ENCODE measurements at places on chromosomes 5 and 9. TPM values are rescaled to one million over a fixed set of nuclear protein-coding genes. Genes with fewer than 3 reads are reported as not detected.
A peak's percentile ranks its signal among the peaks of the same experiment; 100 is the strongest.

C5orf58 gene
- total RNA-seq, result not detected

DNA sequence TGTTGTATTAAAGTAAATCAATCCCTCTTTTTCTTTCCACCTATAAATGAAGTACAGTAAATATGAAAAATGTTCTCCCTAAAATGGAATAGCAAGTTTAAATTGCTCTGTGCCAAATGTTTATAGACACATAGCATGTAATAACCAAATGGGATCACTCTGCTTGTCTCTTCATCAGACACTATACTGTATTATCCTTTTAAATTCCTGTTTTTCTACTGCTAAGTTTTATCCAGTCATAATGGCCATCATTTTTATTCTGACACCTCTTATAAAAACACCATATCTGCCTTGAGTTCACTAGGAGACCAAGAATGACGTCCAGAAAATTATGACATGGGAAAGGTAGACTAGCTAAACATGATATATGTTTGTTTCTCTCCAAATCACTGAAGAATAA lies 252.8 kb downstream of the CAAP1 start:
- no peak for DNase-seq

GRCh38 chr5:176352116-176352878 lies 9.3 kb downstream of the KIAA1191 start:
- DNase-seq, result no peak

DNA sequence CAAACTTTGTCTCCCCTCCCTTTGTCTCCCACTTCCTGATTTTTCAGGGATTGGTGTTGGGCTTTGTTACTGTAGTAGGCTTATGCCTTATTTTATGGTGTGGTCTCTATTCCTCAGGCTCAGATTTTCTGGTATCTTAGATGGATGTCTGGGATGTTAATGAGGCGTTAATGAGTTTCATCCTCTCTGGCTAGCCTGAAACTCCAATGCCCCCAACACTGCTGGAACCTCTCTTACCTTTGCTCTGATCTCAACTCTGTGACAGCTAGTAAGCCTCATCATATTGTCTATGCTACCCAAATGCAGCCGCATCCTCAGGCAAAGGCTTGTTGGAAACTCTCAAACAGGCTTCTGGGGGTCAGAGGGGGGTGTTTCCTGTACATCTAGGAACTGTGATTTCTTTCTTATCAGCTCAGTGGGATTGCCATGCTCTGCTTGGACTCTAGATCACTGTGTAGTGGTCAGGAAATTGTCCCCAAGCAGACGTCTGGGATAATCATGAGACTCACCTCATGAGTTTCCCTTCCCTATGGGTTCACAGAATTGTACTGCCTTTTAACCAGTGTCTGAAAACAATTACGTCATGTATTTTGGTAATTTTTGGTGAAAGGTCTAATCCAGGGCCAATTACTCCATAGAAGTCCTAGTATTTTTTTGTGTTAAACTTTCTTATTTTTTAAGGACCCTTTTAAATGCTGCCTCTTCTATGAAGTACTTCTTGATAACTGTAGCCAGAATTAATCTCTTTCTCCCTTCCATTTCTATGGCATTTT lies 88.8 kb upstream of the TRPC7 start:
- DNase-seq, result no peak

RMI1 gene
- total RNA-seq, result 6.8 TPM

DNA sequence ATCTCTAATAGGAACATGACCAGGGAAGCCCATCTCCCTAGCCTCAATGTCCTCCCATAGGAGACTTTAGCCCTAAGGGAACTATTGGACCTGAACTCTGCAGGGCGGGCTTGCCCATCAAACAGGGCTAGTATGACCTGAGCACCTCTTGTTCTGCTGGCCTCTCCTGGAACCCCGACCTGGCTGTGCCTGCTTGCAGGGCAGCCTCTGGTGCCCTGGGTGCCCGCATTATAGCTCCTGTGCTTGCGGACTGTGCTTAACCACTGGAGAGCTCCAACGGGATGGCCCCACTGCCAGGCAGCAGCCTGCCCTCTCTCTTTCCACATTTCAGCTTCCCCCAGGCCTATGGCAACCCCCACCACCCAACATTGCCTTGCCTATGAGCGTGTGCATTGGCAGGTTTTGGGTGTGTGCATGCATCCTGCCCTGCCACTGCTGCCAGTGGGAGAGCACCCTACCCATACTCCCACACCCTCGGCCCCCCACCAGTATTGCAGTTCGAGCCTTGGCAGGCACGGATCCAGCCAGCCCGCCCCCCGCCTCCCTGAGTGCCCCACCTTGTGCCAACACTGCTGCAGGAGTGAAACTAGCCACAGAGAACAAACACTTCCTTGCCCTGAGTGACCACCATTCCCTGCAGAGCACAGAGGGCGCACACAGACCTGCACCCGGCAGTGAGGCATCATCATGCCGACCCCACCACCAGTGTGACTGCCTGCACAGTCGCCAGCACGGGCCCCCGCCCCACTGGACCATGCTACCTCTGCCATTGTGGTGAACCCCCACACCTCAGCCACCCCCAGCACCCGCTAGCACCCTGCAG lies 1123.8 kb upstream of the CDH6 start:
- DNase-seq, result no peak

IL31RA gene
- total RNA-seq, result 0.38 TPM

AGXT2 gene
- not detected for total RNA-seq

TRIO gene
- total RNA-seq, result 76.8 TPM

RFK gene
- total RNA-seq, result 50.3 TPM

PAPPA gene
- total RNA-seq, result under 0.01 TPM

GRCh38 chr5:17989036-17989435 lies 354.8 kb downstream of the TAF11L14 start:
- DNase-seq, result no peak

HMCN2 gene
- under 0.01 TPM for total RNA-seq

ABL1 gene
- 21.8 TPM for total RNA-seq

GRCh38 chr5:2196416-2196815 lies 313.7 kb upstream of the IRX4 start:
- DNase-seq, result no peak

ADGRD2 gene
- not detected for total RNA-seq

IL5 gene
- not detected for total RNA-seq

FNIP1 gene
- total RNA-seq, result 33.4 TPM

- peak; percentile 72 for DNase-seq
Observed at GRCh38 chr9:95003689-95004410, 277.4 kb downstream of the AOPEP start.

- DNase-seq, result no peak
Observed at GRCh38 chr5:62603934-62604333, 25.3 kb downstream of the LRRC70 start.

DNA sequence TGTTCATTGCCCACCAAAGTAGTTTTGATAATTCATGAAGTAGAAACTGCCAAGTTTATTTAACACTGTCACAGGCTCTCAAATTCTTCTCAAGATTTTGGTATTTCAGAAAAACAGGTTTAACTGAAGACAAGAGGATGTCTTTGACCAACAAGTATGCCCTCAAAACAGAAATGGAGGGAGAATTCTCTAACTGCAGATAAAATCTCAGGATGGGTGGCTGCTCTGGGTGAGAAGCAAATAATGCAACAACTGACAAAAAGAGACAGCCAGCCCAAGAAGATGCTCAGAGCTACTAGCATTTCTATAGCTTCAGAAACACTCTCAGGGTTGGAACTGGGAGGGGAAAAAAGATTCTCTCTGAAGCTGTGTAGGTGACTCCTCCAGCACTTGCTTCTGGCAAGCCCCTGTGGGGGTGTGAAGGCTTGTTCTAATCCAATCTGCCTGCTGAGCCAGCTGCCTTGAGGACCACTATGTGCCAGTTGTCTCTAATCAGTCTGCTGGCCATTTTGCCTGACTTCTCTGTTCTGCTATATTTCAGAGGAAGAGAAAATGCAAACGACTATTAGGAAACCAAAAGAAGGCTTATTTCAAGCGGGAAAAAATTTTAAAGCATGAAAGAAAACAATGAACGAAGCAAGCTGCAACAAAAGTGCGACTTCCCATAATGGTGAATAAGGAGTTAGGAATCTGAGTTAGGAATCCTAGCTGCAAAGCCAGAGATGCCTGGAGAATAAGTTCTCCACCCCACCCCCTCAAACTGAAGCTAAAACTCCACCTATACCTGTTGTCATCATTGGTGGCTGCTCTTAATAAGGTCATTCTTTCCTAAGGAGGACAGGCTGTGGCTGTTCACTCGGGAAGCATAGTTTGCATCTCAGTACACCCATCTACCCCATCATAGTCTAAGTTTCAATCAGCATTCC lies 147.5 kb downstream of the GNAQ start:
- no peak for DNase-seq

PALM2AKAP2 gene
- total RNA-seq, result under 0.01 TPM

ESM1 gene
- total RNA-seq, result 73.0 TPM

GRCh38 chr5:172891716-172892421 lies 57.8 kb downstream of the ERGIC1 start:
- DNase-seq, result peak; percentile 52

GRCh38 chr5:135318037-135318436 lies 81.0 kb downstream of the MACROH2A1 start:
- DNase-seq, result no peak

DNA sequence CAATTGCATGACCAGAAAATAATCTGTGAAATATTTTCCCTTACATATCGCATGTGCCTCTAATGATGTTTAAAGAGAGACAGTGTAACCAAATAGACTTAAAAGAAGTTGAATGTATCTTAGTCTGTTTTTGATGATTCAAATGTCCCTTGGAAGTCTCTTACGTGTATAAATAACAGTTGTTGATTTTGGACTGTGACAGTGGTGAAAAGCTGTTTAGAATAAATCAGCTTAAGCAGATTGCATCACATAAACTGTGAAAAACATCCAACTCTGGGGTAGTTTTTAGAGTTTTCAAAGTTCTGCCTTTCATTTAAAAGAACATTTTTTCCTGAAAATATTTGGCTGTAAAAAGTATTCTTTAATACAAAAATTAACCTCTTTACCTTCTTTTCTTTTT lies 301.1 kb downstream of the PRR16 start:
- DNase-seq, result no peak

SGCD gene
- 0.64 TPM for total RNA-seq

- peak; percentile 40 for DNase-seq
Observed at GRCh38 chr5:42951293-42951840, 88.8 kb downstream of the ANXA2R start.

DNA sequence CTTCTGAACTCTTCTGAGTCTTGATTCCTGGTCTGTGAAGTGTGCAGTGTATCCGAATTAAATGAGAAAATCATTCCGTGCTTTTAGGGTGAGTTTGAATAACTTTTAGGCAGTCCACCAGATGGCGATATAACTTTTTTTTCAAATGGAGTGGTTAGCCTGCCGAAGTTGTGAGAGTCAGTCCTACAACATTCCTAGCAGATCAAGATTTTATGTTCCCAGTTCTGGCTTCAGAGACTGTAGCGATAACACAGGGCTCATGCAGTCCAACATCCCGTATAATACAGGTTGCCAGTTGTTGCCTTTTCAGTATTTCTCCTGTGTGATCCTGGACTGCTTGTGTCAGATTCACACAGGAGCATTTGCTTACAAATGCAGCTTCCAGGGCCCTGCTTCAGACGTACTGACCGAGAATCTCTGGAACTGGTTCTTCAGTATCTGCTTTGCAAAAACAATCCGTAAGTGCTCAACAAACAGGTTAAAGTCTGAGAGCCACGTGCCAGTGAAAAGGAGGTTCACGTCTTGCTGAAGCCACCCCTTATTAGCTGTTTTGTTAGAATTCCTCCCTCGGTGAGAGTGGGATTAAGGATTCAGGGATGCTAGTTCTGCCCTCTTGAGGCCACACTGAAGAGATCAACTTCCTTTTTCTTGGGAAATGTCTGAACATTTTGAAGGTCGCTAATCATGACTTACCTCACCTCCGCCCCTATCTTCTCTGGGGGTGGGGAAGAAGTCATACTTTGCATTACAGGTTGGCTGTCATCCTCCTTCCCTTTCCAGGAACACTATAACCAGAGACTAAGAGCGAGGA lies 22.8 kb downstream of the SMIM3 start:
- peak; percentile 45 for DNase-seq

DNA sequence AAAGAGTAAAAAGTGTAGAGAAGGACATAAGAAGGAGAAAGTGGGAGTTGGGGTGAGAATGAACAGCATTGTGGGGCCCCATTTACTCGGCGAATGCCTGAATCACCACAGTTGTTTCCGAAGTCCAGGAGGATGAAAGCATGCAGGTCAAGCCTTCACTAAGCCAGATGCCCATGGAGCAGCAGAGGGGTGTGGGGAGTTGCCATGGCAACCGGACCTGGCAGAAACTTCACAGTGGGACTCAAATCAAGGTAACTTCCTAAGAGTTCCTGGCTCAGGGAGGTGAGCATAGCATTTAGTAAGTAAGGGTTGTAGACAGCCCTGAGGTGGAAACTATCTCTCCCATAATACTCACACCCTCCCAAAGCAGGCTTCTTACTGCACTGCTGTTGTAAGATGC lies 357.1 kb downstream of the TRIM32 start:
- DNase-seq, result no peak

KIF20A gene
- total RNA-seq, result 22.4 TPM

DNA sequence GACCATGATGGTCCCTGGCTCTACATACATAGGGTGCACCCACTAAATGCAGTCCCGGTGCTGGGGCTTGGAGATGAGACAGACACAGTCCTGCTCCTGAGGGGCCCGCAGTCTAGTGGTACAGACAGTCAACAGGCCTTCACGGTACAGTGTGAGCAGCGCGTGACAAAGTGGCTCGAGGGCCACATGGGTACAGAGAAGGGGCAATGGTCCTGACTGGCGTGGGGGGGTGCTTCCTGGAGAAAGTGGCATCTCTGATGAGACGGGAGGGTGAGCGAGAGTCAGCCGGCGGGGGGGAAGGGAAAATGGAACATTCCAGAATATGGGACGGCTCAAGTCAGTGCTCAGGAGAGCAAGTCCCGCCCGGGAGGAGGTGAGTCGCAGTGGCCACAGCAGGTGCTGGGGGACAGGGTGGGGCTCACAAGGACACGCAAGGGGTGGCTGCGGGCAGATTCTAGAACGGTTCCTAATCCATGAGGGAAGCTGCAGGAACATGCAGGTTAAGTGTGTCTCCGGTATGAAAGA lies 38.0 kb downstream of the WHRN start:
- no peak for DNase-seq

ALDOB gene
- 0.13 TPM for total RNA-seq

DNA sequence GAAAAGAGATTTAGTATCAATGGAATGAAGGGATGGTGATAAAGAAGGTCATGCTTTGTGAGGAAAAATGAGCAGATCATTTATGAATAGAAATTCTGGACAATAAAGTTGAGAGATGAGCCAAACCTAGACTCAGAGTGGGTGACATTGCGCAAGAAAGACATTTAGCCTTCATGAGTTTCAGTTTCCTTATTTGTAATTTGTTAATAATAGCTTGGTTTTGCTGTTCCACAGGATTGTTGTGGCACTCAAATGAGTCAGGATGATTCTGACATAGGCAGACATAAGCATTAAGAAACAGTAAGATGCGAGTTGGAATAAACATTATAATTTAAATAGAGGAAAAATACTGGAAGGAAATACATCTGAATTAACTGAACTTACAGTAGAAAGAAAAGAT lies 34.8 kb downstream of the ITGA2 start:
- peak; percentile 63 for DNase-seq

TRIP13 gene
- 19.4 TPM for total RNA-seq

CNTFR gene
- not detected for total RNA-seq

NUDCD2 gene
- total RNA-seq, result 4.6 TPM

- no peak for DNase-seq
Observed at GRCh38 chr9:16180546-16180945, 627.7 kb downstream of the CCDC171 start.

GRCh38 chr9:109799792-109800191 lies 19.8 kb downstream of the PALM2AKAP2 start:
- DNase-seq, result no peak

Data from dermis microvascular lymphatic vessel endothelial cell (primary cell).